Left renal pelvis (tissue), 4 donors: ENCODE measurements at places on chromosomes 3 and 15. TPM values are rescaled to one million over a fixed set of nuclear protein-coding genes. Genes with fewer than 3 reads are reported as not detected.

GRCh38 chr3:46236294-46237054 is 5.8 kb upstream of the CCR3 start:
- DNase-seq: no peak

- DNase-seq: no peak
These were observed 62.9 kb downstream of the GPR176 start for GRCh38 chr15:39857132-39857531.

DNA sequence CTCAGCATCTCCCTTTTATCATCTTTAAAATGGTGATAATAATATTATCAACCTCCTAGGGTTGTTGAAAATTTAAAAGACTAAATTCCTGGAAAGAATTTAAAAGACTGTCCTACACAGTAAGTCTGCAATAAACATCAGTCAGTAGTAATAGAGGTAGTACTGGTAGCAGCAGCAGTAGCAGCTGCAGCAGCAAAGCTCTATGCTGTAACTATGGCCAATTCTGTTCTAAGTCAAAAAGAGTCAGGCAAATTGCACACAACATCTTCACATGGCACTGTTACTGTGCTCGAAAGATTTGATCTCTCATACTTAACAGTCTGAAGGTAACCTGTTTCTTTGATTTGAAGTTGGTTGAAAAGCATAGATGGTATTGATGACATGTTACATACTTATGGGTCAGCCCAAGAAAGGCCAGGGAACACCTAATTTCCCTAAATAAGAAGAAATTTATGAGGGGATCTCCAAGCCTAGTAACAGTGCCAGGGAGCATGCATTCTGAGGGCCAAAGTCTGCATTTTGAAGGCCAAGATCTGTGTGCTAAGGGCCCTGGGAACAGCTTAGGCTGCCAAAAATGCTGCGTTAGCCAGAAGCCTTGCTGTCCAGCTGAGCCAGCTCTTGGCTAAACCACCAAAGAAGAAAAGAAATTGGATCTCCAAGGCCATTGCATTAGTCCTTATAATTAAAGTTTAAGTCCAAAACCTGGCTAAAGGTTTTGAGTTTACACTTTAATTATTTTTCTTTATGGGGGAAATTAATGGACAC is 68.2 kb downstream of the SIDT1 start:
- no peak for DNase-seq

DNA sequence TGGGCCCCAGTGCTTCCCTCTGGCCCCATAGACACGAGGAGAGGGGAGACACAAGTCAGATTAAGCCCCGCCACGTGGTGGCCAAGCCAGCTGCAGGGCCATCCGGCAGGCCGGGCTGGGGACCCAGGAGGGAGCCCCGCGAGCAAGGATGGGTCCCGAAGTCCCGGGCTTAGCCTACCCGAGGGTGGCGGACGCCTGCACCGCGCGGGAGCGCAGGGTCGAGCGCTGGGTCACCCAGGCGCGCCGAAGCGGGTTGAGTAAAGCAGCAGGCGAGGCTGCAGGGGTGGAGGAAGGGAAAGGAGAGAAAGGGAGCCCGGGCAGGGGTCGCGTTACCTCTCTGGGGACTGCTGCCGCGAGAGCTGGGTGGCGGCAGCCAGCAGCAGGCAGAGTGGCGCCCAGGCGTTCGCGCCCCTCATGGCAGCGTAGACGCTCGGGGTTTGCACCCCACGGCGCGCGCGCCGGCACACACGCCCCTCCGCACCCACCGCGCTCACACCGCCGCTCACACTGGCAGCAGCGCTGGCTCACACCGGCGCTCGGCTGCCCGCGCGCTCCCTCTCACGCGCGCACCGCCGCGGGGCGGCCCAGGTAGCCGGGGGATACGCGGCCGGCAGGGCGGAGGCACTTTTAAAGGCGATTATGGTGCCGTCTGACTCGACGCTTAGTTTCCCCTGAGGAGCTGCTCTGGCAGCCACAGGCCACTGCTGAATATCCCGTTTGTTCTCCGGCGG is at the start of gene PCOLCE2:
Gene PCOLCE2 (minus strand): TSS at position 603 of the 731 bp plus-strand sequence. CDS start 187 bp downstream, at position 416.
- no peak for DNase-seq

GRCh38 chr3:72889310-72890165 is 1.7 kb downstream of the GXYLT2 start:
- no peak for DNase-seq

- no peak for DNase-seq
These were observed 117.9 kb upstream of the SPATA12 start for GRCh38 chr3:56942523-56942922.

DNA sequence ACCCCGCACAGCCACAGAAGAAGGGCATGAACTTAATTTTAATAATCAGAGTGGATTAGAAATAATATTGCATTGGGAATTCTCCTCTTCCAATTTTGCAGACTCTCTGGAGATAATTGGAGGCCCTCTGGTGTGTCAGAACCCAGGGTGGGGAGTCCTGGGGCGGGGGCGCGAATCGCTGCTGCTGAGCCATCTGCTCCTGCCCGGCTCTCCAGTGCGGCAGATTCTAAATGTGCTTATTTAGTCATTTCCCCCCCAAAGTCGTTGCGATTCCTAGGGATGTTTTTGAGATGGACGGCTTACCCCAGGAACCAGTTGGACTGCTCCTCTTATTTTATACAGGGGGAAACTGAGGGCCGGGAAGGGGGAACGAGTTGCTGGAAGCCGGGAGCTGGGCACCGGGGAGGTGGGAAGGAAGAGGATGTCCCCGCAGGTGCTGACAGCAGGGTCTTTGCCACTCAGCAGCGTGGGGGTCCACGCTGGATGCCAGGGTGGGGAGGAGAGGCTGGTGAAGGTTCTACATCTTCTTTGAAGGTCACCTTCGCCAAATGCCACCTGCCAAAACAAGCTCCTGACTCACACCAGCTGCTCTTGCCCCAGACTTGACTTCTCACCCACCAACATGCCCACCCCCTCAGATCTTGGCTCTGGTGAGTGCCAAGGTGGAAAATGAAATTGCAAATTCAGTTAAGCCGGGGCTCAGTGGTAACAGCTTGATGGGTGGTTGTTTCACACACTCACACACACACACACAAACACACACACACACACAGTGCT is 91.3 kb upstream of the PRR23E start:
- no peak for DNase-seq

- DNase-seq: no peak
These were observed 19.7 kb downstream of the ZWILCH start for GRCh38 chr15:66524838-66525237.

GRCh38 chr15:43920254-43920600 is 93.4 kb downstream of the WDR76 start:
- no peak for DNase-seq

Gene EIF1B
- 138 TPM for polyA plus RNA-seq

Gene LRRN1
- polyA plus RNA-seq: 8.9 TPM

Gene PRRT3
- polyA plus RNA-seq: 4.1 TPM

- no peak for DNase-seq
These were observed 15.3 kb downstream of the ST8SIA2 start for GRCh38 chr15:92409006-92409405.

DNA sequence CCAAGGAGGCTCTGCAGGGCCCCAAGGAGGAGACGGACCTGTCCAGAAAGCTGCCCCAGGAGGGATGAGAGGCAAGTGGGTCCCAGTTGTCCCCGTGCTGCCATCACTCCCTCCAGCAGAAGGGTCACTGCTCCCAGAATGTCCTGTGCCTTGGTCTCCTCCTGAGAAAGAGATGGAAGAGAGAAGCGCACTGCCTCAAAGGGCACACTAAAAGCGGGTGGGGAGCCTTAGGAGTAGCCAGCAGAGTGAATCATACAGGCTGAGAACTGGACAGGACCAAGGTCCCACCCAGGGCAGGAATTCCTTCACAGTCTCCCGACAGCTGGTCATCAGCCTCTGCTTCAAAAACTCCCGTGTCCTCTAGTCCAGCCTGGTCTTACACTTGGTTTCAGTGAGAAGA is 4.6 kb downstream of the THPO start:
- no peak for DNase-seq

Gene PXK
- 28.2 TPM for polyA plus RNA-seq

GRCh38 chr3:57974796-57975388 is 33.3 kb upstream of the FLNB start:
- DNase-seq: no peak

Gene CCR9
- not detected for polyA plus RNA-seq

GRCh38 chr3:138370321-138370720 is 21.9 kb downstream of the MRAS start:
- DNase-seq: no peak

DNA sequence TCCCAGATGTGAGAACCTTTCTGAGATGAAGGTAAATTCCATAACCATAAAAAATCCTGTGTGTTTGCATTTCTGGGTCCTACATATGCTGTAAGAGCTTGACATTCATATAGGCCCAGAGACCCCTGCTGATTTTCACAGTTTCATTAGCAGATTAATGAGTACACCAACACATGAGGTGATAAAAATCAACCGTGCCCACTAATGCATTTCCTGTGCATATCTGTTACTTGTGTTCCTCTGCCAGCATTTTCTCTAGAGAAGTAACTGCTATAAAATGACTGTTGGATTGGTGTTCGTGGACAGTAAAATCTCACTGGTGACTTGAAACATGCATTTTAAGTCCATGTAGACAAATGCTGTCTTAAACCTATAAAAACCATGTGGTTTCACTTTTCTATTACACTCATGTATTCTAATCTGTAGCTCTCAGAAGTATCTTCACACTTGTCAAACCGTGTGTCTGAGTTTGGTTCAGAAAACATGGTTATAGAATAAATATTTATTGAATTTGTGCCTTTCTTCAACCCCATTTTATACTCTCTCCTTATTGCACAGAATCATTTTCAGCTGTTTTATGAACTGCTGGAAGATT is 14.6 kb downstream of the MAP2K5 start:
- no peak for DNase-seq

DNA sequence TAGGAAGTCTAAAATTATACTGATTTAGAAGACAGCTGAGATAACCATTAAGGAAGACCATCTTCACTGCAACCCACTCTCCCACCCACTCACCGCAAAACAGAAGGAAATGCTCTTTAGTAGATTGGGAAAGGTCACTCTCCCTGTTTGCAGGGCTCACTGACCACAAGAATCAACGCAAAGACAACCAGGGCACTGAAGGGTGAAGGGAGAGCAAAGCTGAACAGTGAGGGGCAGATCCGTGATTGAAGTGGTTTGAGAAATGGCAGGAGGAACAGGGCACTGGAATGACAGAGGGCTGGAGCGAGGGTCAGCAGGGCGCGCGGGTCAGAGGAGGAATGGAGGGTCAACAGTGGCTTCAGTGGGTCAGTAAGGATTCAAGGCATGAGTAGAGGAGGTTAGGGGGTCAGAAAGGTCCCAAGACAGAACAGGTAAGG is 520 bp downstream of the MESD start:
- DNase-seq: no peak

DNA sequence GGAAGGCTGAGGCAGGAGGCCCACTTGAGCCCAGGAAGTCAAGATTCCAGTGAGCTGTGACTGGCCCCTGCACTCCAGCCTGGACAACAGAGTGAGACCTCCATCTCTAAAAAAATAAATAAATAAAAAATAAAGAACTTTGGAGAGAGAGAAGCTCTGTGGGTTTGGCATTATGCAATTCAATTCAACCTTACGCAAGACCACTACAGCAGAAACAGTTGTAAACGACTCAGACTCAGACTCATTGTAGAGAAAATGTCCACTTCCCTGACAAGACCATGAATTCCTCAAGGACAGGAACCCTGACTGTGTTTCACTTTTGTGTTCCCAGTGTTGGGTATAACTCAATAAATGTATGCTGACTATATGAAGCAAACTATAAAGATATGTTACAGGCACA is 90.3 kb upstream of the C3orf80 start:
- DNase-seq: no peak

GRCh38 chr3:124269619-124270018 is 277.7 kb upstream of the ROPN1 start:
- DNase-seq: no peak

Gene CRYBG3
- polyA plus RNA-seq: 23.5 TPM

DNA sequence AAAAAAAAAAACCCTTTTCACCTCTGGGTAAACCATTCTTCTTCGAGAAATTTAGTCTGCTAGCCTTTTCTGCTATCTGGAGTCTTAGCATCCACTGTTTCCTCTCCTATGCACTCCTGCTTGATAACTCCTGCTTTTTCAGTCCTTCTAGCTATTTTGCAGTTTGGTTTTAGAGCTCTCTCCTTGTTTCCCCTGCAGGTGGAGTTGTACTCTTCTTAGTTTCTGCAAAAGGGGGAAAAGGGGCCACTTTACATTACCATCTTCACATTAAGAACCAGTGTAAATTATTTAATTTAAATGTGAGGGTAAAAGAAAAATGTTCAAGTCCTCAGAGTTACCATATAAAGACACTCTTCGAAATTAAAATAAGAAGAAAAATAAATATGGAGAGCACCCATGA is 23.6 kb upstream of the MYLK start:
- DNase-seq: no peak

Gene LIPH
- 1.4 TPM for polyA plus RNA-seq
